HEK293T (cell line): ENCODE measurements at places on chromosomes 11 and 22.

GRCh38 chr11:123653483-123653826, 969 bp downstream of the SCN3B start:
- no peak for DNase-seq

- DNase-seq: no peak
These were observed 518.0 kb downstream of the DLG2 start for GRCh38 chr11:85109141-85109540.

DNA sequence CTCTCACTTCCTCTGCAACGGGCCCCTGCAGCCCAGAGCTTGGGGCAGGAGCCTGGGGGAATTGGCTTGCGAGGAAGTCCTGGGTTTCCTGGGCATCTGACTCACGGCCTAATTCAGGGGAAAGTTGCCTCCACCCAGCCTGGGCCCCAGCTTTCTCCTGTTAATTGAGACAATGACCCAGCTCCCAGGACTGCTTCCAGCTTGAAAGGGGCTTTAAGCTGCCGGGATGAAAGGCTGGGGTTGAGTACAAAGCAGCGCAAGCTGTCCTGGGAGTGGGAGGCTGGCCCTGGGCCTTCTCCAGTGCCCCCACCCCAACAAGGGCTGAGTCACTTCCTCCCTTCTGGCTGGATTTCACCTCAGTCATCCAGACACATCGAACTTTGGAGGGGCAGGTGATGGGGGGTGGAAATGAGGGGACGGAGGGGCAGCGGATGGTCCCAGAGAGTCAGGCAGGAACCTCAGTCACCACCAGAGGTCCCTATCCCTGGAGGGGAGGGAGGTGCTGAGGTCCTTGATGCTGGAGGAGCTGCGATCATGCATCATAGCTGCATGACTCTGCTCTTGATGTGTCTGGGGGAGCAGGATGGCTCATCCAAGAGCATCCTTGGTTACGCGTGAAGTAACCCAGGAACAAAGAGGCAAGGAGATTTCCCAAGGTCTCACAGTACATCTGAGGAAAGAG, 30.1 kb upstream of the OAF start:
- no peak for DNase-seq

DNA sequence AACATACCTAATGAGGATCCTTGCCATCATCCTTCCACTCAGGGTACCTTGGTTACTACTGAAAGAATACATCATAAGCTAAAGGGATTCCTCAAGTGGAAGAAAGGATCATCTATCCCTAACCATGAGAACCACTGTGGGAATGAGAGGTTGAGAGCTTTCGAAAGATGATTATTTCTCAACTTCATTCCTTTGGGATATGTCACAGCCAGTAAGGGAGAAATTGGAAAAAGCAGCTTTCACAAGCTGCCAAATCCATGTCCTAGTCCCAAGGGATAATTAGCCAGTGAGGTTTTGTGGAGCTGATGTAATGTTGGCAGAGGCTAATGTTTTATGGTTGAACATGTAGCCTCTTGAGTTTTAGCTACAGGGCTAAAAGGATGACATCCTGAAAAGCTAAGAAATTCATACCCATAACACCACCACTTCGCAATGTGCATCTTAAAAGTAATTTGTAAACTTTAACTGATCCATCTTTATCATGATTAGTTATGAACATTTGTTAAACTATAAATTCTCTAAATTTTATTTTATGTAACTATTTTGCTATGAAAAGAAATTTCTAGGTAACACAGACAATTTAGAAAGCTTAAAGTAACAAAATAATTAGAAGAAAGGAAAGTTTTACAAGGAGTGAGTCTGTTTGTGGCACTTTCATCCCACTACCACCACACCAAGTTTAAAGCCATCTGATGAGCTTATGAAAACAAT, 123.9 kb downstream of the MRTFA start:
- DNase-seq: no peak

- DNase-seq: no peak
These were observed 24.0 kb downstream of the CD5 start for GRCh38 chr11:61126256-61126655.

GRCh38 chr11:80487952-80488351, 1047.1 kb upstream of the TENM4 start:
- no peak for DNase-seq
